ENCODE measurements at places on chromosomes 4 and X.

DNA sequence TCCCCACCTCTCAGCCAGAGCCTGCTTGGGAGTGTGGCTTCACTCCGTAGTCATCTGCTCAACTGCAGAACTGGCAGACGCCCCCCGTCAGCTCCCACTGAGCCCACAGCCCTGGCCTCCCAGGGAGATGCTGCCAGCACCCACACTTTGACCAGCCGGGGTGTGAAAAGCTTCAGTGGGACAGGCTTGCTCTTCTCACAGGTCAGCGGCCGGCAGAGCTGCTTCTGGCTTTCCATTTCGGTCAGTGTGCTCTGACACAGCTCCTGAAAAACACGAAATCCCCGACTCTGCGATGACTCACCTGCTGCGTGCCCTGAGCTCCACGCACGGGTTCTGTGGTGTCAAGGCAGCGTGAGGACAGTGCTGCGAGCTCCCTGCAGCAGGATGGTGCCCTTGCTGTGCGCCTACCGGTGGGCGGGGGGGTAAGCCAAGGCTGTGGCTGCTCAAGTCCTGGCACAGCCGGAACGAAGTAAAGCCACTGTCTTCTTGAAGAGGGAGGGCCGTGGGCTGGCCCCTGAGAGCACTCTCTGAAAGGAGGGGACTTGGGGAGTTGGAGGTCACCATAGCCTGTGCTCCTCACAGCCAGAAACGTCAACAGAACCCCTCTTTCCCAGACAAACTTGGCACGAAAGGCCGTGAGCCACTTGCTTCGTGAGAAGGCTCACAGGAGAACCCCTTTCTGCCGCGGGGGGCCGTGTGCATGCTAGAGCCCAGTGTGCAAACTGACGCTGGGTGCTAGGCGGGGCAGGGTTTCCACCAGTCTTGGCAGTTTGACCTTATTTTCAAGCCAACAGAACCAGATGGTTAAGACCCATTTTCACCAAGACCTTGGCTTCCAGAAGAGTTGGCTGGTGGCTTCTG lies 23.6 kb downstream of the NOP14 start:
- no peak for DNase-seq

DNA sequence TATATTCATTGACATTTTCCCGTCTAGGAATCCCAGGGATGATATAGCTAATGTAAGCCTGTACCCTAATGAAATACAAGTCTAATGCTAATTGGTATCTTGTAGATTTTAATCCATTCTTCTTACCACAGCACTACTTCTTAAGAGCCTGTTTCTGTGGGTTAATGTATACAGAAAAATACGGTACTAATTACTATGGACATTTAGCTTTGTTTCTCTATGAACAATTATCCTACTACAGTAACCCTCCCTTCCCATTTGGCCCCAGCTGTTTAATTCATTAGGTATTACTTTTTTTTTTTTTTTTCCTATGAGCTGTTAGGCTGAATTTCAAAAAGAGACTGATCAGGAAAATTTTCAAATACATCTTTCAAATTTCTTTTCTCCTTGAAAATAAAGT lies 245.1 kb upstream of the SLC7A11 start:
- no peak for DNase-seq

DNA sequence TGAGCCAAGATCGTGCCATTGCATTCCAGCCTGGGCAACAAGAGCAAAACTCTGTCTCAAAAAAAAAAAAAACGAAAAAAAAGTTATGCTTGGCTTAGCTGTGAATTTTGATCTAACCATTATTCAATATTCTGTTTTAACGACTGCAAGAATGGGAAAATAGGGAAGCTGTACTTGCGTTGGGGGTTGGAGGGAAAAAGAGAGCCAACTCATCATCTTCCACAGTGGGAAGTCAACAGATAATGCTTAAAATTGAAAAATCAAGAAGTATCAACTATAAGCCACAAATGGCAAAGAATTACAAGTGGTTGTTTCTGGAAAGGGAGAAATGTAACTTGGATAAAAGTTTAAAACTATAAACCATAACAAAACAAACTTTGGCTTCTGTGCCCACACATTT lies 2.9 kb downstream of the TEC start:
- no peak for DNase-seq

GRCh38 chr4:2888886-2889285 lies 45.2 kb downstream of the ADD1 start:
- no peak for DNase-seq

- no peak for DNase-seq
Observed at GRCh38 chr4:3374011-3374645, 67.6 kb upstream of the HGFAC start.

GRCh38 chr4:107650251-107650650 lies 69.8 kb downstream of the PAPSS1 start:
- DNase-seq: no peak

DNA sequence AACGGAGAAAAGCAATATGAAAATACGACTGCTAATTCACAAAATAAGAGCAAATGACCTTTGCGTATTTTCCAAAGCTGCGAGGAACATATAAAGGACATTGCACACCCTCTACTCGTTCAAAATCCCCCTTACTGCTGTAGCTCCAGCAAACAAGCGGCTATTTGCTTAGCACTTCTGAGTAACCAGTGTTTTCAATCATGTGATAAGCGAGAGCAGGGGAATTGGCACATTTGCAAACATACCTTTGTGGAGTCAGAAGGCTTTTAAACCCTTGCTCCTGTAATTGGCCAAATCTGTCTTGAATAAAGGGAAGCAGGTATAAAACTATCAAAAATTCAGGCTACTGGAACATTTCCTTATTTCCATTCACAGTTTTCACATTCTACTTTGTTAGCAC lies 610.2 kb downstream of the UBE2NL start:
- DNase-seq: no peak

- DNase-seq: no peak
Observed at GRCh38 chr4:1810765-1811164, 17.7 kb downstream of the FGFR3 start.

DNA sequence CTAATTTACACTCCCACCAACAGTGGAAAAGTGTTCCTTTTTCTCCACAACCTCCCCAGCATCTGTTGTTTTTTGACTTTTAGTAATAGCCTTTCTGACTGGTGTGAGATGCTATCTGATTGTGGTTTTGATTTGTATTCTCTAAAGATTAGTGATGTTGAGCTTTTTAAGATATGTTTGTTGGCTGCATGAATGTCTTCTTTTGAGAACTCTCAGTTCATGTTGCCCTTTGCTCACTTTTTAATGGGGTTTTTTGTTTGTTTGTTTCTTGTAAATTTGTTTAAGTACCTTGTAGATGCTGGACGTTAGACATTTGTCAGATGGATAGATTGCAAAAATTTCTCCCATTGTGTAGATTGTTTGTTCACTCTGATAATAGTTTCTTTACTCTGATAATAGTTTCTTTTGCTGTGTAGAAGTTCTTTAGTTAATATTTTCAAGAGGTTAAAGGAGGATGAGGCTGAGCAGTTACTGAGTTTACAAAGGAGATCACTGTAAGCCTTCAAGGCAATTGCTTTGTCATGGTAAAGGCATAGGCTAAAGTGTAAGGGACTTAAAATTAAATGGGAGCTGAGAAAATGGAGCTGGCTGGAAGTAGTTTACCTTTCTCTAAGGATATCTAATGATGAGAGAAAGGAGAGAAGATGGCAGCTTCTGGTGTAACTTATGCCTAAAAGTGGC lies 323.4 kb downstream of the PCDH7 start:
- no peak for DNase-seq

GRCh38 chr4:121726642-121727268 lies 30.0 kb upstream of the ANXA5 start:
- no peak for DNase-seq

- DNase-seq: no peak
Observed at GRCh38 chr4:182143822-182144625, 99.2 kb upstream of the TENM3 start.

GRCh38 chr4:59565836-59566235 lies 1634.3 kb upstream of the ADGRL3 start:
- DNase-seq: no peak

DNA sequence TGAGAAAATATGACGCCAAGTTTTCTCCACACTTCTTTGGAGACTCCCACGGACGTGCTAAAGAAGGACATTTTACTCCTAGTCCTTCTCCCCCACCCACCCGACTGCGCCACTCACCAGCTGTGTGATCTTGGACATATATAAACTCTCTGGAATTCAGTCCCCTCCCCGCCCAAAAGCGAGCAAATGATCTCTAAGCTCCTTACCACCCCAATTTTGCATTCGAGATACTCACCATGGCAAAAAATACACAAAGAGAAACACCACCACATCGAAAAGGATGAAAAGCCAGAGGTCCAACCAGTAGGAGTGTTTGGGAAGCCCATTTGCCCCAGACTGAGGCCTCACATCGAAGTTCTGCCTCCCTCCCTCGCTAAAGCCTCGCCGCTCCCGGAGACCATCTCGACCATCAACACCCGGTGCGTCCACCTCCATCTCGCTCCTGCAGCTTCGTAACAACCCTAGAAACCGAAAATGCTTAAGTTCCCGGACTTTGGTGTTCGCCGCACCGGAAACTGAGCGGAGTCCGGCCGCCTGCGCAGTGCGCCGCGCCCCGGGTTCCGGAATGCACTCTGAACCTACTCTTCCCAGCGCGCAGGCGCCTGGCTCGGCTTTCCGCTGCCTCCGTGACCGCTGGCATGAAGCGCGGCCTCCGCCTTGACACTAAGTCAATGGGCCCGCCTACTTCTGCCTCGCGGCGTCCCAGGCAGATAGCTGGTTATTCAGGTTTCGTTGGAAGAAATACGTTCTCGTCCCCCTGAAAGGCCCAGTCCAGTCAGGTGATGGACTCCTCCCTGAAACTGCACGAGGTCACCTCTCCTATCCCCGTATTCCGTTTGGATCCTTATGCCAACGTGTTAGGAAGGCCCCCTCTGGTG lies 21.6 kb downstream of the FABP2 start:
- DNase-seq: peak; percentile 94

- DNase-seq: no peak
Observed at GRCh38 chr4:122803788-122804208, 22.8 kb upstream of the FGF2 start.

- no peak for DNase-seq
Observed at GRCh38 chr4:128590773-128591172, 218.7 kb upstream of the JADE1 start.

GRCh38 chr4:1251773-1252066 lies 2.8 kb upstream of the CTBP1 start:
- no peak for DNase-seq

- DNase-seq: no peak
Observed at GRCh38 chr4:173121076-173121561, 47.5 kb upstream of the GALNT7 start.

- peak; percentile 12 for DNase-seq
Observed at GRCh38 chr4:73257651-73258435, 755 bp downstream of the ANKRD17 start.

GRCh38 chr4:183182873-183183725 lies 84.0 kb downstream of the WWC2 start:
- DNase-seq: peak; percentile 6

DNA sequence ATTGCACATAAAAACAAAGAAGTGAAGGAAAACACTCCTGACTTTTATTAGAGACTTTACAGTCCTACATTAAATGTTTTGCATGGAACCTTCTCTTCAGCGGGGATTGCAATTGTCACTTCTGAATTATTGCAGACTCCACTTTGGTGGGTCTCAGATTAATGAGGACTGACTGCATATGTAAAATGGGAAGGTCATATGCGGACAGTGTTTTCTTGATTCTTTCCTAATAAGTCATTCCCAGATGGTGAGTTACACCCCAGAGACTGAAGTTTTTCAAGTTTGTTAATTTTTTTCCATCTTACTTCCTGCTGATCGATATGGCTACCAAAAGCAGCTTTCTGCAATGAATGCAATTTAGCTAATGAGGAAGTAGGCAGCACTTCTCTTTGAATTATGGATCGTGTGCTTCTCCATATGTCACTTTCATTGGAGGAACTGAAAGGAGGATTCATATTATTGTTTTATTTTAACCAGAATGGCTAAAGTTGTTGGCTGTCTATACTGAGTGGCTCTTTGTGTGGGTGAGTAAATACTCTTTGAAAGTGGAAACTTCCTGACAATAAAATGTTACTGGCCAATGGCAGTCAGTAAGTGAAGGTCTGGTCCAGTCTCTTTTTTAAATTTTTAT lies 119.3 kb upstream of the CLNK start:
- no peak for DNase-seq

DNA sequence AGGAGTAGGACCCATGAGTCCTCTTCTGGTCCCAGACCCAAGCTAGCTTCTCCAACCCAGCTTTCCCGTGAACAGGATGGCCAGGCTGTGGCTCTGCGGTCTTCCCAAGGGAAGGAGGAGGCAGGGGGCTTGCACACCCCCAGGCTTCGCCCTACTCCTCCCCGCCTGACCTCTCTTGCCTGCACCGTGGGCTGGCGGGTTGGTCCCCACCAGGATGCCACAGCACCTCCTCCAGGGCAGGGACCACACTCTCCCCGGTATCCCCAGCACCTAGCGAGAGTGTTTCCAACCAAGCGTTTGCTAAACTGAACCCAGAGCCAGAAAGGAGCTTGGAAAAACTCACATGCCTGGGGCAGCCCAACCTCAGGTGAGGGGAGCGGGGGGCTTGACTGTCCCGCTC lies 9.0 kb upstream of the S100P start:
- no peak for DNase-seq

DNA sequence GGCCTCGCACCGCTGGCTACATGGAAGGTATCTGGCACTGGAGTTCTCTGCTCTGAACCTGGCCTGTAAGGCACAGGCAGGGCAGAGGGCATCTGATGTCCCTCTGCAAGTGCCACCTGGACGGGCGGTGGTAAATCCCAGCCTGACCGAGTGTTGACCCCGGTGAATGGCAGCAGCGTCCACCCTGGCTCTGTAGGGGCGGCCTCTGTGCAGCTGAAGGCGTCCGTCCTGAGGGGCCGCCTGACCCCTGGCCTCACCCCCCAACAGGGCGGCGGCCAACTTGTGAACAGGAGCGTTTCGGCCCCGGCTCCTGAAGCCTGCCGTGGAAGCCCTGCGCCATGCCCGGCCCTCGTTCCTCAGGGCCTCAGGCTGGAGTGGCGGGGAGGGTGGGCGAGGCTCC lies 51.4 kb downstream of the CPZ start:
- no peak for DNase-seq

GRCh38 chr4:47012676-47013075 lies 18.7 kb upstream of the GABRB1 start:
- DNase-seq: no peak

DNA sequence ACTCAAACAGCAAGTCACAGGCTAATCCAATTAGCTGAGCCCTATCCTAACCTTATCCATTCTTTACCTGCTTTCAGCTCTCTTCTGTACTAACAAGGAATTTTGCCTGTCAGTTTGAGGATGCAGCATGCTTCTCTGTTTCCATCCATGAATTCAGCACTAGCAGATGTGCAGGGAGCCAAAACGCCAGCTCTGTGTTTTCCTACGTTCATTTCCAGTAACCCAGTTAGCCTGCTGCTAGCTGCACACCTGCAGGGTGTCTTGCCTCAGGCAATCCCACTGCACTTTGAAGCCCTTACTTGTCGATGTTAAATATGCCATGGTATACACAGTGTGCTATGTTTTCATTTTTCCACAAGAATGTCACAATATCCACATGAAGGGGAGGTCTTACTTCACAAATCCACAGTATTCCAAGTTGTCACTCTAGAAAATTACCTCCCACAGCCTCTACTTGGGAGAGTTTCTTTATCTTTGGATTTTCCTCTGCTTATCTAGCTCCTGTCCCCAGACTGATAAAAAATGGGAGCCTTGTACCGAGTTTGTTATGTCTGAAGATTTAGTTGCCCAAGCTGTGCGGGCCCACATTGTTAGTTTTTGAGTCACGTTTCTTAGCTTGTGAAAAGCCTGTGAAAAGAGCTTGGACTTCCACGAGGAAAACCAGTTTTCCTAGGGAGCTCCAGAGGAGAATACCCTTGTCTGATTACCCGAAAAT lies 127.6 kb upstream of the HHIP start:
- no peak for DNase-seq

GRCh38 chrX:119735467-119735866 lies 22.9 kb upstream of the SOWAHD start:
- no peak for DNase-seq

Data from activated naive CD8-positive, alpha-beta T cell treated with anti-CD3 and anti-CD28 coated beads, Interleukin-2, amount 50 U/mL, for 24 hours (primary cell).